ENCODE measurements at places on chromosomes 12 and 14.
A peak's percentile ranks its signal among the peaks of the same experiment; 100 is the strongest.

DNA sequence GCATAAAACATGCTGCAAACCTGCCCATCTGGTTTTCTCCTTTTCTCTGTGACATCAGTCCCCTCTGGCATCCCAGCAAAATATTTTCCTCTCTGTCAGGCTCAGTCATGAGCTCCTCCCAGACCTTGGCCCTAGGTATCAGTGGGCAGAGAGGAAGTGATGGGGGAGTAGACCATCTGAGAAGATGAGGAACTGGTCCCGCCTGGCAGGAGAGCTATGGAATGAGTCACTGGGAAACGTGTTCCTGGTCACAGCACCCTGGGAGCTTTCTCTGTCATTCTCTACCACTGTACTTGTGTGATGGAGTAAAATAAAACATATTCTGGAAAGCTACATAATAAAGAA, 5.0 kb upstream of the SRSF9 start:
- no peak for DNase-seq
- H3K27ac ChIP-seq = no peak overlapping the region
- H3K4me1 ChIP-seq = peaks cover 7% of the 10 kb centered on the region
- peaks cover 2% of the 10 kb centered on the region for H3K36me3 ChIP-seq

- no peak for DNase-seq
- no peak overlapping the region for H3K27ac ChIP-seq
- no peaks in the 10 kb centered on the region for H3K4me1 ChIP-seq
- H3K36me3 ChIP-seq = no peaks in the 10 kb centered on the region
- peaks cover 32% of the 10 kb centered on the region for H3K27me3 ChIP-seq
These were observed 32.2 kb upstream of the SERPINA6 start for GRCh38 chr14:94355191-94355794.

DNA sequence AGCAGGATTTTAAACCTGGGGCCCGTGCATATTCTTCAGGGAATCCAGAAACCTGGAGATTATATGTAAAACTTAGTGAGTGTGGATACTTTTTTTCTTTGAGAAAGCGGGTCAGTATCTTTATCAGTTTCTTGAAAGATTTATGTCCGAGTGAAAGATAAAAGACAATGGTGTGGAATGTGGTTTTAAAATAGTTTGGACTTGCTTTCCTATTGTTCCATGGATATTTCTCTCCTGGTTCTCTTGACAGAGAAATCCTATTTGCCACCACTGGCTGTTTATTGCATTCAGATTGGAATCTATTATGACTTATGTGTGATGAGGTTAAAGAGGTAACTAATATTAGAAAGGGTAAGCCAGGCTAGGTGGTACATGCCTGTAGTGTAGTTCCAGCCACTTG, 27.4 kb downstream of the KTN1 start:
- no peak for DNase-seq
- H3K36me3 ChIP-seq = peaks cover 8% of the 10 kb centered on the region
- no peaks in the 10 kb centered on the region for H3K27me3 ChIP-seq
- no peak overlapping the region for H3K27ac ChIP-seq
- H3K4me1 ChIP-seq = peaks cover 9% of the 10 kb centered on the region

DNA sequence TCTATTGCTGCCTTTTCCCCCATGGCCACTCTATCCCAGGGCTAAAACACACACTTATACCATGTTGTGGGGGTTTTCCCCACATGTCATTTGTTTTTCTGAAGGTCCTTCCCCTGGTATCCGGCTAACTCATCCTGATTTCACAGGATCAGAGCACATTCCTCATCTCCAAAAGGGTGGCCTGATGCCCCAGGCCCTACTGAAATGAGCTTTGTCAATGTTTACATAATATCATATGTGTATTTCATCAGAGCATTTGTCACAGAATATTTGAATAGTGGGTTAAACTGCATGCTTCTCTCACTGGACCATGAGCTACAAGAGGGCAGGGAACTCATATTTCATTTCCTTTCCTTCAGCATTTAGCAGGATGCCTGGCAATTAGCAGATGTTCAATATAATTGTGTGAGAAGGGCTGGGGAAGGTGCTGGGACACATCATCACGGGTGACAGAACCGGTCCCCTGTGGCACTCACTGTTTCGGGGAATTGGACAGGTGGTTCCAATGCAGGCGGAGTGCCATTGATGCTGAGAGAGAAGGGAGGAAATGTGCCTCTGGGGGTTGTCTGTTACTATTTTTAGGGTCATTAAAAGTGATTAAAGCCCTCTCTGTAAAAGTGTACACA, 26.8 kb downstream of the EMP1 start:
- no peaks in the 10 kb centered on the region for H3K36me3 ChIP-seq
- H3K4me3 ChIP-seq = no peak overlapping the region
- no peak overlapping the region for H3K27ac ChIP-seq
- DNase-seq = no peak

GRCh38 chr12:123126294-123127181, 24.4 kb downstream of the PITPNM2 start:
- no peaks in the 10 kb centered on the region for H3K36me3 ChIP-seq
- no peak for DNase-seq

GRCh38 chr12:3229577-3229976, 152.4 kb downstream of the TSPAN9 start:
- no peak overlapping the region for H3K4me3 ChIP-seq
- H3K27ac ChIP-seq = no peak overlapping the region
- peaks cover 5% of the 10 kb centered on the region for H3K27me3 ChIP-seq
- DNase-seq = no peak
- peaks cover 6% of the 10 kb centered on the region for H3K4me1 ChIP-seq

- DNase-seq = no peak
- H3K4me3 ChIP-seq = no peak overlapping the region
- peaks cover 26% of the 10 kb centered on the region for H3K4me1 ChIP-seq
- peaks cover 7% of the 10 kb centered on the region for H3K27me3 ChIP-seq
- H3K36me3 ChIP-seq = no peaks in the 10 kb centered on the region
These were observed 2.1 kb upstream of the SLC11A2 start for GRCh38 chr12:51028126-51028812.

GRCh38 chr14:50086321-50086711, 30.1 kb downstream of the VCPKMT start:
- H3K4me1 ChIP-seq = peaks cover 78% of the 10 kb centered on the region
- H3K4me3 ChIP-seq = peak overlapping the region; percentile 69
- no peak for DNase-seq
- H3K27me3 ChIP-seq = no peaks in the 10 kb centered on the region

GRCh38 chr12:66361703-66362102, 59.4 kb downstream of the HELB start:
- peaks cover 1% of the 10 kb centered on the region for H3K4me1 ChIP-seq
- peaks cover 4% of the 10 kb centered on the region for H3K36me3 ChIP-seq
- no peaks in the 10 kb centered on the region for H3K27me3 ChIP-seq

- no peaks in the 10 kb centered on the region for H3K36me3 ChIP-seq
- H3K27ac ChIP-seq = no peak overlapping the region
- H3K27me3 ChIP-seq = peaks cover 10% of the 10 kb centered on the region
- H3K4me1 ChIP-seq = peaks cover 5% of the 10 kb centered on the region
- no peak overlapping the region for H3K4me3 ChIP-seq
These were observed 26.5 kb downstream of the NTF3 start for GRCh38 chr12:5458229-5459050.

Measured in activated naive CD8-positive, alpha-beta T cell treated with anti-CD3 and anti-CD28 coated beads, Interleukin-2, amount 10 ng/mL, durations not matched to agents 7 days and 5 days (primary cell).